ENCODE measurements at places on chromosomes 7 and 10.

DNA sequence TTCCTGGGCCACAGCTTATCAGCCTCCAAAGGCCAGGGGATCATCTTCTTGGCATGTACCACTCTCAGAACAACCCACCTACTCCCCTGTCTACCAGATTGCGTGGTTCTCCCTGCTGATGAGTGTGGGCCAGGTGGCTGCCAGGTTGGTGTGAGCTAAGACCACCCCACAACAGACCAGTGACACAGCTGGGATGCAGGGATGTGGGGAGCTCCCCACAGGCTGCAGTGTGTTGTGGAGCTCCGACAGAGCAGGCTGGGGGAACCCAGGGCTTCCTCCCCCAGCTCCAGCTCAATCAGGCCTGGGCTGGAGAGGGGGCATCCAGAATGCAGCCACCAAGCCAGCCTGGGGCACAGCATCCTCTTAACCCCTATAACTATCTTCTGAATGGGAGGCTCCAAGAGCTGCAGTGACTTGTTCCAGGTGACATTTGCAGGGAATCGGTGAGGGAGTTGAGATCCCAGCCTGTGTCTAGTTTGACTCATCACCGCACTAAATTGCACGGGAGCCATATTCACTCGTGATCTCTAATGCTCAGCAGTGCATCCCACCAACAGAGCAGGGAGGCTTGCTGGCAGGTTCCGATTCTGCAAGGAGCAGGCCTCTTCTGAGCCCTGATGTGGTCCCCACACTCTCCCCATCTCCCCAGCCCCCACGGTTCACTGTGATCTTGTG is 596 bp upstream of the GDF2 start:
- DNase-seq, result no peak

DNA sequence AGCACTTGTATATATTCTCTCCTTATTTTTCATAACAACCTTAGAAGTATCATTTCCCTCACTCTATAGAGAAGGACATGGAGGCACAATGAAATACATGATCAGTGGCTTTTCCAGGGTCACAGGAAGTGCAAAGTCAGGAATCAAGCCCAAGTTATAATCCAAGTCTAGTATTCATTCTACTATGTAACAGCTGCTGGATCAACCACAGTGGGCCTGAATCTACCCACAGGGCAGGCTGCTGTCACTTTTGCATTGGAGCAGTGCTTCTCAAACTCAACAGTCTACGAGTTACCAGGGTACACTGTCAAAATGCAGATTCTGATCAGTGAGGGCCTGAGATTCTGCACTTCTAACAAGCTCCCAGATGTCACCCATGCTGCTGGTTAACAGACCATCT is 18.3 kb downstream of the ZDHHC16 start:
- no peak for DNase-seq

DNA sequence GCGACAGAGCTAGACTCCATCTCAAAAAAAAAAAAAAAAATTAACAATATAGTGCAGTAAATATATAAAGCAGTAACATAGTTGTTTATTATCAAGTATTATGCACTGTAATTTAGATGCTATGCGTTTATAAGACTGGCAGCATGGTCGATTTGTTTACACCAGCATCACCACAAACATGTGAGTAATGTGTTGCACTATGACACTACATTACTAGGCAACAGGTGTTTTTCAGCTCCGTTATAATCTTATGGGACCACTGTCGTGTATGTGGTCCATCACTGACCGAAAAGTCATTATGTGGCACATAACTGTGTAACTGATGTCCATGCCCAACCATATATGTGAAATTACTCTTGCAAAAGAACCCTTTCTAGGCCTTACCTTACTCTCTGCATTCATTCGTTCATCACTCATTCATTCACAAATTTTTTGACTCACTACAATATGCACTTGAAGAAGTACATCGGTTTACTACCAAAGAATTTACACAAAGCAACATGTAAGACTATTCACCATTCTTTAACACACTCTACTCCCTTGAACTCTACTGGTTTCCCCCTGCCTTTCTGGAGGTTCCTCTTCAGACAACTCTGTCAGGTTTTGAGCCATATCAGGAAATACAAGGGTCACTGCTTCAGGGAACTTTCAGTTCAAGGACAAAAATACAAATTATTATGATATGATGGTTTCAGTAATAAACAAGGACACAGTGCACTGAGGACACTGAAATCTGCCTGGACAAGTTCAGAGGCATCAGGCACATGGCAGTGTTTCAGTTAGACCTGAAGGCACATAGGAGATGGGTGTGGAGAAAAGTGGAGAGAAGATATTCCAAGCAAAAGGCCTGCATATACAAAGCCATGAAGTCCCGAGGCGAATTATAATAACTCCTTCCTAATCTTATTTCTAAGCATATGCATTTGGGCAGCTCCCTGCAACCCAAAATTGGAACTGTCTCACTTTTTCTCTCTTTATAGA is 17.4 kb downstream of the ITGB1 start:
- no peak for DNase-seq

DNA sequence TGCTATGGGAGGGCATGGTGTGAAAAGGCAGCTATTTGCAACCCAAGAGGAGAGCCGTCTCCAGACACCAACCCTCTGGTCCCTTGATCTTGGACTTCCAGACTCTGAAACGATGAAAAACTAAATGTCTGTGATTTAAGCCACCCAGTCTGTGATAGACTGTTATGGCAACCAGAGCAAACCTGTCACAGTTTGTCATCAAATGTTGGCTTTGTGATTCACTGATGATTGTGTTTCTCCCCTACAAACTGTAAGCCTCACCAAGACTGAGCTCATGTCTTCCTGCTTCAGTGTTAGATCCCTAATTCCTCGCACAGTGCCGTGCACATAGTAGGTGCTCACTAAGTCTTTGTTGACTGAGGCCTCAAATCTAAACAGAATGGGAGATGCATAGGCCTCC is 224.6 kb upstream of the PITRM1 start:
- no peak for DNase-seq

DNA sequence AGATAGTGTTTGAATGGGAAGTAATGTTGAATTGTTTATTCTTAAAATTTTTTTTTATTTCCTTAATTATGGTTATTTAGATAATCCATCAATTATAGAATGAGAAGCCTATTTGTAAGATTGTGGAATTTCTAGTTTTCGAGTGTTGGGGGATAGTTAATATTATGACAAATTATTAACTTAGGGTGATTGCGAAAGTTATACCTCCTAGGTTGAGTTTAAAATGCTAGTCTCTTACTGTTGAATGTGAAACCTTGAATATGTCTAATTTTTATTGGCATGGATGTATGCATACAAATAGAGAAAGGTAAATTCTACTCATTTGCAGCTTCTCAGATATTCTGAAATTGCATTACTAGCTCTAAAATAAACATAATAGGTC is 43.2 kb downstream of the BICC1 start:
- DNase-seq, result no peak

GRCh38 chr10:326894-327635 is 191.8 kb downstream of the ZMYND11 start:
- no peak for DNase-seq

DNA sequence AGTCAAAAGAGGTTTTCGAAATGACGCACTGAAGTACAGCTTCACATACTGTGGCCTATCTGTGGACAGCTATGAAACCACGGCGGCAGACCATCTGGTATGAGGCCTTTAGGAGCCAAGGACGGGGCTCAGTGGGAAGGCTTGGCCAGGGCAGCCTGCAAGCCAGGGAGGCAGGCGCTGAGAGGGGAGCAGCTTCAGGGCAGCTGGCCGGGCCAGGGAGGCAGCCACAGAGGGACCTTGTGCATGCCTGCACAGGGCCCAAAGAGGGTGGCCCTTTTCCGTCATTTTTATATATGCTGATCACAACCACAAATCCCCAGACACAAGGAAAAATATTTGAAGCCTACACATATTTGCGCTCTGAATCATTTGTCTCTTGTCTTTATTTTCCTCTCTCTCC is 13.5 kb downstream of the CALD1 start:
- no peak for DNase-seq

DNA sequence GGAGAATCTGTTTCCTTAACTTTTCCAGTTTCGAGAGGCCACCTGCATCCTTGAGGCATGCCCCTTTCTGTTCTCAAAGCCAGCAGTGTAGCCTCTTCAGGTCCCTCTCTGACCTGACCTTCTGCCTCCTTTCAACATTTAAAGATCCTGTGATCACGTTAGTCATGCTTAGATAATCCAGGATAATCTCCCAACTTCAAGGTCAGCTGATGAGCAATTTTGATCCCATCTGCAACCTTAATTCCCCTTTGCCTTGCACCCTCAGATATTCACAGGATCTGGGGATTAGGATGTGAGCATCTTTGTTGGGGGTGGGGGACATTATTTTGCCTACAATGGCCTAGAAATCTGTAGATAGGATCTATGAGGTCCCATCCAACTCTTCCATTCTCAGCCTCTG is 8.0 kb downstream of the HKDC1 start:
- no peak for DNase-seq

DNA sequence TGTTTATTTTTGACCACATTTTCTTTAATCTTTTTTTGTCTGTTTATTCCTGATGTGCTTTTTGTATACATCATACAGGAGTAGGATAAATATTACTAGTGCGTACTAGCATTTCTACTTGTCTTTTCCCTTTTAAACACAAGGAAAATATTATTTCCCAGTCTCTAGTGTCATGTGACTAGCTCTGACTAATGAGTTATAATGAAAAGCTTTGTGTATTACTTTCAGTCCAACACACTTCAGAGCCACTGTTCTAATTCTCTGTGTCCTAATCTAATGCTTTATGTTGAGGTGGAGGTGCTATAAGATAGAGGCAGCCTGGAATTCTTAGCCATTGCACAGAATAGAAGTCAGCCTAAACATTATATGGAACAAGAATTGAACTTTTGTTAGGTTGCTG is 65.0 kb upstream of the RAB18 start:
- no peak for DNase-seq

GRCh38 chr7:110685899-110686298 is 405.0 kb upstream of the LRRN3 start:
- no peak for DNase-seq

GRCh38 chr7:30412782-30413504 is 65.6 kb downstream of the NOD1 start:
- no peak for DNase-seq

DNA sequence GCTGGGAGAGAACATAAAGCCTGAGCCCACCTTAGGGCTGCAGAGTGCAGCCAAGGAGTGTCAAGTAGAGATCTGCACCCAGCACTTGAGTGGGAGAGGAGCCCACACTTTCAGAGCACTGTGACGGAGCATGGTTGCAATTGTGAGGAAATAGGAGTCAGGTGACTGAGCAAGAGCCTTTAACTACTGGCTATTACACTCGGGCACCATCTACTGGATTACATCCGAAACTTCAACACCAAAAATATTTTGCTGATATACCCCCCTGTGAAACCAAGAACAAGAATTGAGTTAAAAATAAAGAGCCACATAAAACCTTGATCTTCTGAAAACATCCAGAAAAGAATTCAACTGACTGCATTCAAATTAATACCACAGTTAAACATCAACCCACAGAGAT is 657.9 kb downstream of the NXPH1 start:
- no peak for DNase-seq

- no peak for DNase-seq
Observed at GRCh38 chr7:29095631-29096445, 50.5 kb downstream of the CPVL start.

- no peak for DNase-seq
Observed at GRCh38 chr7:2689951-2690705, 2.1 kb downstream of the AMZ1 start.

- no peak for DNase-seq
Observed at GRCh38 chr7:130593033-130593432, 75.5 kb downstream of the COPG2 start.

- no peak for DNase-seq
Observed at GRCh38 chr7:20698469-20698868, 83.0 kb downstream of the ABCB5 start.

- no peak for DNase-seq
Observed at GRCh38 chr10:123205041-123205440, 50.8 kb downstream of the BUB3 start.

DNA sequence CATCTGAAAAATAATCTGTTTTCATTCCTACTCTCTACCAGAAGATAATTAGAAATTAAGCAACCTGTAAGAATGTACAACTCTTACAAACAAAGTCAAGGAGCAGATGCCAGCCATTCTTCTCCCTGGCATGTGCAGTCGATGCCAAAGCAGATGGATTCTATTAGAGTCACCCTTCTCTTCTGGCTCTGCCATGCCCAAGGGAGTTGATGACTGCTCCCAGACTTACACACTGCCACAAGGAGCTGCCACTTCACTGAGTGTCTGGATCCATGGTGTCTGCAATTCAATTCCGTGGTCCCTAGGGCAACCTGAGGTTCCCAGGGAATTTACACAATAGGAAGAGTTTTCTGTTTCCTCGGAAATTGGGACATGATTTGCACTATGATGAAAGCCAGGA is 89.1 kb upstream of the IFRD1 start:
- no peak for DNase-seq
